Progenitor cell of endocrine pancreas (in vitro differentiated cells): ENCODE measurements at places on chromosomes 6 and 20.

DNA sequence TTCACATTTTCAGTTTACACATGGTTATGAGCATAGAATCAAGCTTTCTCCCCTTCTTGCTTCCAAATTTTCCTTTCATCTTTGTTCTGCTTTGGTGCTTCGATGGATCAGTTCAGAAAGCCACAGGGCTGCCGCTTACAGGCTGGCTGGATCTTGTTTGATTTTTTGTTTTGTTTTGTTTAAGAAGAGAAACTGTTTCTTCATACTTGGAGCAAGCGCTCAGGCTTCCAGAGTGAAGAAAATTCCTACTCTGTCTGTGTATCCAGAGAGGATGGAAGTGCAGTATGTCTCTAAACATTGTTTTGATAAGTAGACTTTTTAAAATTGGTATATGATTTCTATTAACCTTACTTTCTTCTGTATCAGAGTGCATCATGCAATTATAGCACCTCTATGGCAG is 66.9 kb downstream of the ARID1B start:
- no peak for DNase-seq

GRCh38 chr6:31681135-31681671 is 336 bp upstream of the LY6G5C start:
- DNase-seq: no peak

GRCh38 chr20:62763404-62763803 is 32.9 kb upstream of the MRGBP start:
- DNase-seq: no peak

DNA sequence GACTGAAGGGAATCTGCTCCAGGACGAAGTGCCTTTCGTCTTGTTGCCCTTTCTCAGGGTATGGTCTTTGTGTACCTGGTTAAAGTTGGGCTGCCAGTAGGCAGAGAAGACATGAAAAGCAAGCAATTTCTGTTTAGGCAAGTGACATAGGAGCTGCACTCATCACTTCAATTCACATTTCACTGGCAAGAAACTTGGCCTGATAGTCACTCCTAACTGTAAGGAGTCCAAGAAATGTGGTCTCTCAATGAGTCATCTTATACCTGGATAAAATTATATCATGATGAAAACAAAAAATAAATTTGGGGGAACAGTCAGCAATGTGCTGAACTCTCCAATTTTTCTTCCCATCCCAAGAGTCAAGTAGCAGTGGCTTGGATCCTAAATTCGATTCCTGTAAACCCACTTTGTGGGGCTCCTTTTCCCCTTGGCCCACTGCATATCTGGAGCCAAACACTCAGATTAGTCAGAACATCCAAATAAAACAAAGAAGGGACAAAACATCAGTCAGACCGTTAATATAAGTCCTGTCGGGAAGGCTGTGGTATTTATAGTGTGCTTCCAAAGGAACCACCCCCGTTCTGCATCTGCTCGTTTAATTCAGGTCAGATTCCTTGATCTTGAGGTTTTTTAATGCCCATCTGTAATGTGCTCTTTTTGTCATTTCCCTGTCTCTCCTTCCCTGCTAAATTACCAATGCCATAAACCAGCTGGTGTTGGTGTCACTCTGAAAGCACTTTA is 5.0 kb upstream of the GABRR1 start:
- no peak for DNase-seq

DNA sequence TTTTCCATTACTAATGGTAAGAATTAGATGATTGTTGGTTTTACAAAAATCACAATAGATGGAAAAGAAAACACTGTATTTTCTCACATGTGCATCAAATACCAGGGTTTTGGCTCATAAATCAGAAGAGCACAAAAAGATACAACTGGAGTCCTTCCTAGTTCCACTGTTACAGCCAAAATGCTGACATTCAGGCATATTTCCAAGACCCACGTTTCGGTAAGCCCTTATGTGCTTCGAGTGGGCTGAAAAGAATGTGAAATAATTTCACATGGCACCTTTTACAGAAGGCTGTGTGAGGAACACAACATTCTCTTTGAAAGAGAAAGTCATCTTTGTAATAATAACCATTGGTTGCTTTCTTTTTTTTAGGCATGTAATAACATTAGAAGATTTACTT is 326.7 kb upstream of the FLRT3 start:
- no peak for DNase-seq

DNA sequence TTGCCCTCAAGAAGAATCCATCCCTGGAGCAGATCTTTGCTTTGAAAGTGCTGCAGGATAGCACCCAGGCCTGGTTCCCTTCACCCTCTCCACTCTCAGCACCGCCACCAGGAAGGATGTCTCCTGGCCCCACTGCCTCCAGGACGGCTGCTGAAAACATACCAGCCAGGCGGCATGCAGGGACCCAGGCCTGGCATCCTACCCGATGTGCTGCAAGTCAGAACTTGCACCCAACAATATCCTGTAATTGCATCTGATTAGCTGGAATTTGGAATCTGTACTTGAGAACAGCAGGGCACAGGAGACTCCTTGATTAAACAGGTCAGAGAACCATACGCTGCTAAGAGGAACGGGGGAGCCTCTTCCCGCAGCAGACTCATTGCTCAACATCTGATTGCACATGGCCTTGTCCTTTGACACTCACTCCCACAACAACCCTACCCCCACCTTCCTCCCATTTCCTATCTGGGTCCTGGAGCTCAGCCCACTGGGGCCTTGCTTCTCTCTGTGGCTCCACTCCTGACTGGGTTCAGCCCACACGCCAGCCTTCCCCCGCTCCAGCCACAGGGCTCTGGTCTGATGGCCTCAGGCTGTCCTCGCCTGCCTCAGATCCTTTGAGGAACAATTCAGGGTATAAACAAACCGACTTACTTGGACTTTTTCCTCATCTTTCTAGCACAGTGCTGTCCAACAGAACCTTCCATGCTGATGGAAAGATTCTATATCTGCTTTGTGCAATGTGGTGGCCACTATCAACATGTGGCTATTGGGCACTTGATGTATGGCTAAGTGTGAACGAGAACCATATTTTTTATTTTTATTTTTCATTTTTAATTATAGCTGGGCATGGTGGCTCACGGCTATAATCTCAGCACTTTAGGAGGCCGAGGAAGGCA is 78.0 kb downstream of the FGD2 start:
- no peak for DNase-seq

GRCh38 chr6:91130126-91130525 is 543.3 kb upstream of the MAP3K7 start:
- DNase-seq: no peak

GRCh38 chr6:79520534-79520933 is 16.7 kb downstream of the LCA5 start:
- DNase-seq: no peak

DNA sequence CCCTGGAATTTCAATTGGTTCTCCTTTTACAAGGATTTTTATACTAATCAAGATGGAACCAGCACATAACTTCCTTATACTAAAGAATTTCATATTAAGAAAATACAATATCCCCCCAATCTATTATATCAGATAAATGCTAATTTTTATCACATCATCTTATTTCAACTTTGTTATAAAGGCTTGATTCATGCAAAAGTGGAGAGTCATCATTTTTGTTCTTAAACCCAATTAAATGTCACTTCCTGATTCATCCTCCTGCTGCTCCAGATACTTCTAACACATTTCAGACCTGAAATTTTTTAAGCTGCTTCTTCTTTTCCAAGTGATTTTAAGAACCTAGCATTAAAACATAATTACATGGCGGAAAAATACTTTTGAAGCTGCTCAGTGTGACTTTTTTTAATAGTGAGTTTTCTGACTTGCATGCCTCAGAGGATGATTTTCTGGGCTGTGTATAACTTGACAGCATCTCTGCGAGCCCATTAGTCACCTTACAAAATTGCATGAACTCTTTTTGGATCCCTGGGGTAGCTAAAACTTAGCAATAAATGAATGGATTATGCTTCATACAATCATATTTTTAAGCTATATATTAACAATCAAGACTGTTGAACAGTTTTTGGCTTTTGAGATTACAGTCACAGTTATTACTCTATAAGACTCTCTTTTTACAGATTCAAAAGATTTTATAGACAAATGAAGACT is 134.1 kb downstream of the ELOVL4 start:
- DNase-seq: no peak

DNA sequence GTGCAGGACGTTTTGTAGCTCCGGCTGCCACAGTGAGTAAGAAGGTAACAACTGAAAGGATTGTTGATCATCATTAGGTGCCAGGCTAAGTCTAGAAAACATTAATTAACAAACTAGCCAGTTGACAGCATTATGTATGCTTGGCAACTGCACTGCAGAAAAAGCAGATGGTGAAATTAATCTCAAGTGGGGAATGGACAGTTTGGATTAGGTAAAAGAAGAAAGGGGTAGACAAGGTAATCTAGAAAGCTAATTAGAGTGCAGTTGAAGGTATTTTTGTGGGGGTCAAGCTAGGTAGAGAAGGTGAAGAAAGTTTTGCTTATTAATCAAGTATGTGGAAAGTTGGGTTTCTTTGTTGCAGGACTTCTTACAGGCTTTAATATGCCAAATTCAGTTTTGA is 69.7 kb upstream of the HINT3 start:
- no peak for DNase-seq

DNA sequence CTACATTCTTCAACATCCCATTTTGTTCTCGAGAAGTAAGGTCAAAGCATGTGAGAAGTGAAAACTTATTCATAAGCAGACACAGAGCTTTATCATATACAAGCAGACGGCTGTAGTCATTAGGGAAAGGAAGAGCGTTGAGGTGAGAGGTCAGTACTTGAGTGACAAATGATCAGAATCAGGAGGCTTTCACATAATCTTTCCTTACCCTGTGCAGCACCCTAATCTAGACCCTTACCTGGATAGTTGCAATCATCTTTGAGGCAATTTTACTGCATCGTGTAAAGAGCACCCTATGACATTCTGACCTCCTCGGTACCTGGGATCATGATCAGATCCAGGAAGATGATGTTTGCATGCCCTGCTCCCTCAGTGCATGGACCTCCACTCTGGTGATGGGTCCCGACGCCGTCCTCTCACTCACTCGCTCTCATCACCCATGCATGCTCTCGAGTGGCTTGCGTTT is 62.7 kb downstream of the RNF182 start:
- no peak for DNase-seq

DNA sequence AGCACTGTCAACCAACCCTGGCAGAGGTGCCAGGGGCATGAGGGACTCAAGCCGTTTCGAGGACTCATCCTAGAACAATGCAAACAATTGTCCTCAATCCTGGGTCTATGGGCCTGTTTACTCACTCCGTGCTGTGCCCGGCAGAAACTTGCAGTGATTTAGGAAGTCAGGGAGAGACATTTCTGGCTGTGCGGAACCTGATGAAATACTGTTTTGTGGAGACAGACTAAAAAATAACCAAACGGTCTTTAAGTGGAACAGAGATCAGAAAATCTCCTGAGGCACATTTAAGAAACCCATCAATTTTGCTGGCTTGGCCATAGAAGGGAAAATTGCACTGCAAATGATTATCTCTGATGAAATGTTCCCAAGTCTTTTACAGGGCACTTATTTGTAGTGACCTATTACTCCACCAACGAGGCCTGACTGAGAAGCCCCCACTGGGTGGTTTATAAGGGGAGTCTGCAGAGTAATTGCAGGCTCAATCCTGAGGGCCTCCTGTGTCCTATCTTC is 79.8 kb upstream of the KCNK16 start:
- no peak for DNase-seq

- no peak for DNase-seq
These were observed 14.7 kb upstream of the TAF4 start for GRCh38 chr20:62080249-62080990.

- DNase-seq: no peak
These were observed 110.1 kb downstream of the ADTRP start for GRCh38 chr6:11668455-11668854.

- no peak for DNase-seq
These were observed 162.2 kb downstream of the TENT5A start for GRCh38 chr6:81590314-81590691.

DNA sequence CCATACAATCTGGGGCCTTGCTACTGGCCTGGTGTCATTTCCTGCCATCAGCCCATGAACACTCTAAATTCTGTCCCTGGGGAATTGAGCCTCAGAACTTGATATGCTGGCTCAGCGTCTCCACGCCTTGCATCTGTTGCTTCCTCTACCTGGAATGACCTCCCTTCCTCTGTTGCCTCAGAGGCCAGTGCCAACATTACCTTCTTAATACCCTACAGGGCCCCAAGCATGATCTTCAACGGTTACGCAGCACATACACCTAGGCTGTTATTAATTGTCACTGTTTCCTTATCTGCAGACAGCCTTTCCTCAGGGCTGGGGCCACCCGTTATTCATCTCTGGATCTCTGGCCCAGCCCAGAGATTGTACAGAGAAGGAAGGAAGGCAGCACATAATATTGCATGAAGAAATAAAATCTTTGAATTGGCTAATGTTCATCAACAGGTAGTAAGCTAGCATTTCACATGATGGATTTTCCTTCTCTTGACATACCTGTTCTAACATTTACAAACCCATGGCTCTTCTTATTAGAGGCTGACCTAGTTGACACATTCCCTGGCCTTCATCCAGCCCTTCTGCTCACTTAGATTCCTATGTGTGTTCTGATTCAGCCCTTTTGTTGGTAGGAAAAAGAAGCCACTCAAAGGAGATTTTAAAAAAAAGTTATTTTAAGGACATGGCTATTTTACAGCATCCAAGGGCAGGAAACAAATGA is 8.4 kb upstream of the RNF182 start:
- DNase-seq: no peak

- DNase-seq: no peak
These were observed 80.5 kb downstream of the SMPDL3A start for GRCh38 chr6:122869437-122870024.

DNA sequence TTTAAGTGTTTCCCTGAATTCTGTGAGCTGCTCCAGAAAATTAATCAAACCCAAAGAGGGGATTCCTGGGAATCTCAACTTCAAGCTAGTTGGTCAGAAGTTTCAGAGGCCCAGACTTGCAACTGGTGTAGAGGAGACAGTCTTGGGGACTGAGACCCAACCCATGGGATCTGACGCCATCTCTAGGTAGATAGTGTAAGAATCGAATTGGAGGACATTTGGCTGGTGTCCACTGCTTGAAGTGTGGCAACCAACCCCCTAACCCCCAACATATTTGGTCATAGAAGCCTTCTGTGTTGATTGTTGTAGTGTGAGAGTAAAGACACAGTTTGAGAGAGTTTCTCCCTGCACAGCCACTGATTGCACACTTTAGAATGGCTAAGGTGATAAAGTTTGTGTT is 103.5 kb upstream of the CARMIL1 start:
- DNase-seq: no peak
